Astrocyte of the cerebellum (primary cell): ENCODE measurements at places on chromosomes 11 and 22.
A peak's percentile ranks its signal among the peaks of the same experiment; 100 is the strongest.

DNA sequence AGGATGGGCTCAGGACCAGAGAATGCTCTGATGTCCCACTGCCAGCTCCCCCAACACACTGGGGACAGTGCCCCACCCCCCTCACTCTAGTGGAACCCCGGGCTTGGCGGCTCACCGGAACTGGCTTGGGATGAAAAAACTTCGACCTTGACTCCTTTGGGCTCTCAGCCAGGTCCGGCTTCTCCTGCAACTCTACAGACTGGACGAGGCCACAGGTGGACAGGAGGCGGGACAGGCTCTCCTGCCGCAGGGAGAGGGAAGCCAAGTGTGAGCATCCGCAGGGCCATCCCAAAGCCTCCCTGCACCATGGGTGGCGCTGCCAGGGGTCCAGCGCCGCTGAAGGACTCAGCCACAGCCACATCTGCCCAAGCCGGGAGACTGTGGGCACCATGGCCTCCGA is 3.7 kb downstream of the RRP7A start:
- DNase-seq = no peak

DNA sequence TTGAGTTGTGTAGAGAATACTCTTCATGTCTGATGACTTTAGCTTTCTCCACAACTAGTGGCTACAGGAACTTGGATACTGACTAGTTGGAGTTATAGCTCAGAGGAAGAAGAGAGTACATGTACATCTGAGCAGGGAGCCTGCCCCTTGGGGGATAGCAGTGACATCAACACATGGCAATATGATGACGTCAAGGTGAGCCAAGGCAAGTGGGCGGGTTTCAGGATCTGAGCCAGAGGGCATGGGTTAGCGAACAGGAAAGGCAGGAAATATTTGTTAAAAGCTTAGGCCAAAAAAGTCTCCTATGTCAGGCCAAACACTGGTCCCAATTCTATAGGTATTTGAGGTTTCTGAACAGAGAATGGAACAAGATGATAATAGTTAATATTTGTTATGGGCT is 42.0 kb upstream of the HORMAD2 start:
- DNase-seq = no peak

GRCh38 chr11:61049859-61050258 is 52.4 kb upstream of the CD5 start:
- no peak for DNase-seq

DNA sequence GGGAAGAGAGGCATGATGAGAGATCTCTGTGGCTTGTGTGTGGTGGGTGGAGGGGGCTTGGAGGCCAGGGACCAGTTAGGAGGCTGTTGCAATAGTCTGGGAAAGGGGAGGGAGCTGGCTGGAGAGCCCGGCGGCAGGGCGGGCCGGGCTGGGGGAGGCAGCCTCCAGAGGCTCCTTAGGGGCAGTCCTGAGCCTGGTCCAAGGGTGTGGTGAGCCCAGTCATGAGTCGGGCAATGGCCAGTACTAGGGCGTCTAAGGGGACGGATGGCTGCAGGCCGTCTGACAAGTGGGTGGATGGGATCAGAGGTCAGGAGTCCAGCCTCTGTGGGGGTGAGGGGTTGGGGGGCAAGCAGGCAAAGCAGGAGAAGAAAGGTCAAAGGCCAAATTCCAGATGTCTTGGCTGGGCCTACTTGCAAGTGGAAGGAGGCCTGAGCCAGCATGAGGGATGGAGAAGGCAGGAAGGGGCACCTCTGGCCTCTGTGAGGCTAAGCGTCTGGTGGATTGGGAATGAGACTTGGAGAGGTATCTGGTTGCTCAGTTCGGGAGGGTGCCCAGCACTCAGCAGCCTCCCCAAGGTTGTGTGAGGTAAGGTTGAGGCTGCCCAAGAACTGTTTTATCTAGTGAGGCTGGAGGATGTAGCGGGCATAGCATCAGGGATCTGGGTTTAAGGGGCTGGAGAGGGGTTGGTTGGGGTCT is 6.0 kb upstream of the CD248 start:
- no peak for DNase-seq

GRCh38 chr11:111870522-111870885 is 877 bp downstream of the ALG9 start:
- DNase-seq = no peak

GRCh38 chr22:46010207-46010867 is 33.4 kb upstream of the WNT7B start:
- DNase-seq = no peak

- no peak for DNase-seq
Measured at GRCh38 chr11:11981840-11982239, 26.6 kb downstream of the DKK3 start.

- no peak for DNase-seq
Measured at GRCh38 chr11:31725176-31725575, 85.9 kb downstream of the PAX6 start.

- DNase-seq = no peak
Measured at GRCh38 chr11:106101819-106102218, 24.4 kb downstream of the AASDHPPT start.

DNA sequence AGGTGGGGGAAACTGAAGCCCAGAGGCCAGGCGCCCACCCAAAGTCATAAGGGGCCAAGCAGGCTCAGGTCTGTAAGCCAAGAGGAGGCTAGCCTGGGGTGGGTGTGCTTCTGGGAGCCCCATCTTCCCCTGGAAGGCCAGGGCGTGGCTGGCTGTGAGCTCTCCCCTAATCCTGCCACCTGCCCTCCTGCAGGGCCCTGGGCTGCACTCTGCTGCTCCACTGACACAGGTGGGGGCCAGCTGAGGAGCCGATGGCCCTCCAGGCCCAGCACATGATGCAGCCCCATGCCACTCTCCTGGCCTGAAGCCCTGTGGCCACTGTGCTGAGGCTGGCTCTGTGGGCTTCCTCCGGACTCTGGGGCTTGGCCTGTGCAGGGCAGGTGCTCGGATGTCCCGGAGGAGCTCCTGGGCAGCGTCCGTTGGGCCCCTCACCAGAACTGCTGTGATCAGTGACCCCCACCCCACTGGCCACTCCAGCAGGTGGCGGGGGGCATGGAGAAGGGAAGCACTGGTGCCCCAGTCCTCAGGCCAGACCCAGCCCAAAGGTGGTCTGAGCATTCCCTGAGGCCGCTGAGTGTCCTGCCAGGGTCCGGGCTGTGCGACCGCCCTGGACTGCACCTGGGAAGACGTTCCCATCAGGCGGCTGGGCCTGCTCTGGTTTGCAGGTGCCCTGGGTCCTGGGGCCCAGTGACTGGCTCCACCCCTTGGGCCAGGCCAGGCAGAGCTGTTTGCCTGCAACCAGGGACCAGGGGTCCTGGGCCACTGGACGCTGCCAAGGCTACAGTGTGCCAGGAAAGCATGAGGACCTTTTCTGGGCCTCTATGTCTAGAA is 8.5 kb downstream of the PIM3 start:
- no peak for DNase-seq

GRCh38 chr11:15967966-15968365 is 388.4 kb downstream of the SOX6 start:
- DNase-seq = no peak

DNA sequence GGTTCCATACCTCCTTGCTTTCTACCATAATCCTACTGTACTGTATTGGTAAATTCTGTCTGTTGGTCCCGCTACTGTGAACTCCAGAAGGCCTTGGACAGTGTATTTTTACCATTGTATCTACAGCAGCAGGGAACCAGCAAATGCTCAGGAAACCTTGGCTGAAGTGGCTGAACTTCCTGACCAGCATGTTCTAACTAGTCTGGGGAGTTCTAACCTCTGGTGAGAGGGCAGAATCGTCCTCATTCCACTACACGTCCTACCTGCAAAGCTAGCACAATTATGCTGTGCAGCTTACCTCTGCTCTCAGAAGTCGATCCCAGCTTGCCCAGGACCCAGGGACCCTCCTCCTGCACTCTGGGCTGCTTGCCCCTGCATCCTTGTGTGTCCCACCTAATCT is 283.1 kb downstream of the TENM4 start:
- no peak for DNase-seq

DNA sequence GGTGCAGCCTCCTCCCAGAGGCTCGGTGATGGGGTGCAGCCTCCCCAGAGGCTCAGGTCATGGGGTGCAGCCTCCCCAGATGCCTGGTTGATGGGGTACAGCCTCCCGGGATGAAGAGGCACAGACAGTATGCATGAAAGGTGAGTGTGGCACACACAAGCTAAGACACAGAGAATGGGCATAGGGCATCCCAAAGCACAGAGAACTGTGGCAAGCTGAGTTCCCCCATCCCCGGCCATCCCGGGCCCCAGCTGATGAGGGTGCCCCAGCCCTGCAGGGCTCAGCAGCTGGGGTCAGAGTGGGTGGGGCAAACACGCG is 4.8 kb upstream of the SYT8 start:
- DNase-seq = no peak

- DNase-seq = no peak
Measured at GRCh38 chr11:92473736-92474135, 249.1 kb downstream of the FAT3 start.

DNA sequence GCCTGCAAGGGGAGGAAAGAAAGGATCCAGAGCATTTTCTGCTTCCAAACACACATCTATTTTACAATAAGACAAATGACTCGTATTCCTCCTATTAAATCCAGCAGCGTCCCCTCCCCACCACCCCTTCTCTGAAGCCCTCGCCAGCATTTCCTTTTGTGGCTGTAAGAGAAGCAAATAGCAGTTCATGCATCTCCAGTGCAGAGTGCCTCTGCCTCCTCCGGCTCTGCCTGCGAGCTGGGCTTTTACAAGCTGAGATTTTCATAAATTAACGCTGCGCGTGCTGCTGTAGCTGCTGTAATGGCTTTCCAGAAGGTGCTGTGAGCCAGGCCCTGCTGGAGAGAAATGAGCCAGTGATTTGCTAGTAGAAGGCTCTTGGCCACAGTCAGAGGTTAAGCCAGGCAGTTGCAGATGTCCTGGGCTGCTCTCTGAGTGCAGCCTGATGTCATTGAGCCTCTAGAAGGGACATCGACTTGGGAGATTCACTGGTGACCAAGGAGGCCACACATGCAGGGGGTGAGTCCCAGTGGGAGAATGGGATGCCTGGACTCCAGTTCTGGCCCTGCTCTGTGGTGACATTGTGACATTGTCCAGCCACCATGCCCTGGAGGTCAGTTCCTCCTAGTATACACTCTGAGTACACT is 134.5 kb upstream of the NAV2 start:
- peak; percentile 51 for DNase-seq

- DNase-seq = peak; percentile 86
Measured at GRCh38 chr11:72141066-72141465, 5.5 kb downstream of the FOLR3 start.

DNA sequence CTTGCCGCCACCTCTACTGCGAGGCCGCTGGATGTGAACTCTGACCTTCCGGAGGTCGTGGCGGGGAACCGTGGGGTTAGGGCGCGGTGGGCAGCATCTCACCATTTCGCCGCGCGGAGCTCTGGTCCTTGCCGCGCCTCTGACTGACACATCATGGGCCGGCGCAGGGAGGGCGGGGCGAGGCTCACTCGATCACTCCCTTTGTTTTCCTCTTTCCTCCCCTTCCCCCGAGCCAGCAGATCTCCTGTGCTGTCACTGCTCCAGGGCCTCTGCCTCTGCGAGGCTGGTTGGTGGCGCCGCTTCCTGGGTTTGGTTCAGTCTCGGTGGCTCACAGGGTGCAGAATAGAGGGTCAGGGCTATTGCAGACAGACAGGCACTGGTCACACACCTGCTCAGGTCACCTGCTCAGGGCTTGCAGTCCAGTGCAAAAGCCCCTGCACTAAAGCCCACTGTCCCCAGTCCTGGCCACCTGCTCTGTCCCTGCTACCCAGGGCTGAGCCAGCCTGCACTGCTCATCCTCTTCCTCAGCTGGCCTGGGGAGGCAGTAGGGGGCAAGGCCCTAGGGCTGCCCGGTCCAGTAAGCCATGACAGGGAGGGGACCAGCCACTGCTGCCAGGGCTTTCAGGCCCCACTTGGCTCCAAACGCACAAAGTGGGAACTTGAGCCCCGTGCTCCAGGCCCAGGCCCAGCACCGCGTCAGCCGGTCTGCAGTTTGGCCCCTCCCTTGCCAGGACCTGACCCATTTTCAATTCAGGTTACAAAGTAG is 36.2 kb downstream of the PISD start:
- no peak for DNase-seq

DNA sequence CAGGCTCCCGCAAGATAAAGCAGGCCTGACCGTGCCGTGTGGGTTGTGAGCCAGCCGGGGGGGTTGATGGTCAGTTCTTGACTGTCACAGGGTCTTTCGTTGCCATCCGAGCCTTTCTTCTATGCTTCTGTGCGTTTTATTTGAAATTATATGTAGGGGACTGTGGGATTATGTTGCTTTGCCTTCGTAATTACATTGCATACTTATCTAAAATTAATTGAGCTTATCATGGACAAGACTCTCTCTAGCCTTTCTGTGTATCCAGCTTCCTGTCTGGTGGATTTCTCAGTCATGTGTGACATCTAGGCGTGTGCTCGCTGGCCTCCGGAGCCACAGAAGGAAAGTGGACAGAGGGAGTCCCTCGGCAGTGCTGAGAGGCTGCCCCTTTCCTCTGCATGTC is 93.2 kb downstream of the TBC1D22A start:
- DNase-seq = no peak

DNA sequence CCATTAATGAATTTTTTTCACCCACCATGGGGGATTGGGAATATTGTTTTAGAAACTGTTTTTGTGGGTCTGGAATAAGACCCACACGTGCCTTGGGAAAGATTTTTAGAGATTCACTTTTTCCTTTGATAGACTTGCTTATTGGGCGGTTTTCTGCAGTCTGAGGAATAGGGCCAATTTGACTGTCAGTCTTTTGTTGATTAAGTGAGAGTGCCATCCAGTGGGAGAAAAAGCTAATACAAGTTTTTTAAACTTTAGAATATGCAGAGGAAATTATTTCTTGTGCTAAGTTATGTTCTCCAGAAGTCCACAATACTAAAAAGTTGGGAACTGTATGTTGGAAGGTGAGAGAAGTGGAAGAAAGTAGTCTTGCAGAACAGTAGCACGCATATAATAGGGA is 56.1 kb downstream of the PRMT3 start:
- no peak for DNase-seq

GRCh38 chr22:35834061-35834460 is 116.4 kb downstream of the APOL5 start:
- no peak for DNase-seq

DNA sequence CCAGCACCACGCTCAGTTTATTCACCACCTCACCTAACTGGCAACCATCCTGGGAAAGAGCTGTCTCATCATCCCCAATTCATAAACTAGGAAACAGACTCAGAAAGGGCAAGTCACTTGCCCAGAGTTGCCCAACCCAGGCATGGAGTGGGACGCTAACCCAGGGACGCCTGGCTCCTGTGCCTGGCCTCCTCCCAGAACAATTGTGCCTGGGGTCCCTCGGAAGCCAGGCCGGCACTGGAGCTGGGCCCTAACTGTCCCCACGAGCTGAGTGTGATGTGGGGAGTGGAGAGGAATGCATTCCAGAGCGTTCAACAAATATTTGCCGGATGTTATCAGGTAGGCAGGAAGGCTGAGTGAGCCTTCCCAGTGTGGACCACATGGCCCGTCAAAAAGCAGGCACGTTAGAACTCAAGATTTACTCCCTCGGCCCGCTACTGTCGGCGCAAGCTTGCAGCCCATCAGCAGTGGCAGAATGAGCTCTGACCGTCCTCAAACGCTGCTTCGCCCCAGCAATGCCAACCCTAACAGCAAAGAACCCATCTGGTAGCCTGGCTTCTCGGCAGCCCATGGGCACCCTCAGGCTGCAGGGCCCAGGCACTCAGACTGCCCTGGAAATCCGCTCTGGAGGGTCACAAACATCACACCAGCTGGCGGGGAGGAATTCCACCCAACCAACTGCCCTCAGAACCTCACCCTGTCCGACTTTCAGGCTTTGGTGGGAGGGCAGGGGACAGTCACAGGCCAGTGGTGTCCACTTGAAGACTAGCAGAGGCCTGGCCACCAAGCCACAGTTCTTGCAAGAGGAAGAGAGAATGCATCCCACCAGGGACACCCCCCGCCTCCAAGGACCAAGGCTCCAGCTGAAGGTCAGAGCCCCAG is 35.6 kb downstream of the MYH9 start:
- no peak for DNase-seq

- no peak for DNase-seq
Measured at GRCh38 chr11:118827118-118827517, 36.2 kb upstream of the DDX6 start.
